ENCODE measurements at places on chromosomes 7 and 10.

DNA sequence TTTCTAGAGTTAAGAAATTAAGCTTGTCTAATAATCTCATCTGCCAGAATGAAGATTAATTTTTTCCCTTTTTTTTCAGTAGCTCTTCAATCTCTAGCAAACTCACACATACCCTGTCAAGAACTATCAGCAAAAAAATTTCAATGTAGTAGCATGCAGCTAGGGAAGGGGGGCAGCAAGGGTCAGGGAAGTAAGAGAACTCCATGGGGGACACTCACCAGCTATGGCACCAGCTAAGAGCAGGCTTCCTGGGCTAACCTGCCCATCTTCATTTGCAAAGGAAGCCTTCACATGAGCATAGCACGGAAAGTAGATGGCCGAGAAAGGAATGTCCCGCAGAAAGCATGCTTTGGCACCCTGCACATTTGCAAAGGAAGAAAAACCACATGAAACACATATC lies 190.4 kb downstream of the SLC25A13 start:
- DNase-seq: no peak

GRCh38 chr7:93258661-93259060 lies 26.5 kb downstream of the VPS50 start:
- DNase-seq: no peak

DNA sequence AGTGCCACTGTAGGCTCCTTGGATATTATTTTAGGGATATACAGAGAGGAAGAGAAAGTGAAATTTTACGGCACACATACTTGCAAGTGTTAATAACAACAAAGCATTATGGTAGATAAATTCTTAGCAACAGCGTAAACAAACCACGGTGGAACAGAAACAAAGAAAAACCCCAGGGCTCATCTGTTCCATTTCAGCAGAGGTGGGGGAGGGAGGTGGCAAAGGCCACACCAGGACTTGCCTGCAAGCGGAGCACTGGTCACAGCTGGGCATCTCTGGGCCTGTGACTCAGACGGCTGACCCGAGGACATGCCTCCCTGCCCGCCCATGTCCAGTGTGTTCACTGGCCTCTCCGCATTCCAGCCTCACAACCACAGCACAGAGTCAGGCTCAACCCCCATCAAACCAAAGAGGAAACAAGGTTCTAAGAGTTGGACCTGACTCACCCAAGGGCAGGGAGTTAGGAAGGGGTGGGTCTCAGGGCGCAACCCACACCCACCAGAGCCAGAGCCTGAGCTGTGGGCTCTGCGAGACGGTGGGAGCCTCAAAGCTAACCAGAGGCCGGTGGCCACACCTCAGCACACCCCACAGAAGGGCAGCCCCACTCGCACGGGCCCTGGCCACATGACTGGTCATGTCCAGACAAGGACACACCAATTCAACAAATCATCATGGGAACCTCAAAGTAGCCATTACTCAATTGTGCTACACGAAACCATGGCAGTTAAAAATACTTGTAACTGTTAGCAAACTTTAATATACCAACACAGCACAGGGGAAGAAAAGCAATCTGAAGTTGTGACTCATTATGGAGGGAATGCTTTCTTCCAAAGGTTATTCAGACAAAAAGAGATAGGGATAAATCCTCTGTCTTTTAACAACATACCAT lies 10.7 kb downstream of the ESYT2 start:
- DNase-seq: peak; percentile 51

DNA sequence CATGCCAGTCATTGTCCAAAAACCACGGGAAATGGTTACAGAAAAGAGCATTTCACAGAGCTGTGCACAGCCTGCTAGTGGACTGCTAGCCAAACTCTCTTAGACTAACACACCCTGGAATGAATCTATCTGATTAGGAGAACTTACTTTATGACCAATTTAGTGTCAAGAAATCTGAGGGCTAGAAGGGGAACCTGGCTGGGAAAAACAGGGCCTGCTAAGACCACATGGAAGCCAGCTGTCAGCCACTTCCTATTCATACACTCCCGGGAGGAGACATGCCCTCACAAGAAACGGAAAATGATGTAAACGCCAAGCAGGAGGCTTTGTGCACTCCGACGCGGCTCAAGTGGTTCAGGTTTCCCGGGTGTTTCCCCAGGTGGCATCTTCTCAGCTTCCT lies 54.8 kb downstream of the MPP7 start:
- DNase-seq: no peak

- DNase-seq: peak; percentile 57
Observed at GRCh38 chr7:96414931-96415292, 93.0 kb upstream of the SLC25A13 start.

DNA sequence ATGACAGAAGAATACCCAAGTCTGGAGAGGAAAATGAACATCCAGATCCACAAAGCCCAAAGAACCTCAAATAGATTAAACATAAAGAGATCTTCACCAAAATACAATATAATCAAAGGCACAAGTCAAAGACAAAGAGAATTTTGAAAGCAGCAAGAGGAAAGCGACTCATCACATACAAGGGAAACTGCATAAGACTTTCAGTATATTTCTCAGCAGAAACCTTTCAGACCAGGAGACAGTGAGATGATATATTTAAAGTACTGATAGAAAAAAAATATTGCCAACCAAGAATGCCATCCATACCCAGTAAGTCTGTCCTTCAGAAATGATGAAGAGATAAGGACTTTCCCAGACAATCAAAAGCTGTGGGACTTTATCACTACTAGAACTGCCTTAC lies 81.5 kb upstream of the GALNT17 start:
- no peak for DNase-seq
